Esophagus muscularis mucosa (tissue), 4 donors: ENCODE measurements at places on chromosomes 11 and 22.
A peak's percentile ranks its signal among the peaks of the same experiment; 100 is the strongest.

DNA sequence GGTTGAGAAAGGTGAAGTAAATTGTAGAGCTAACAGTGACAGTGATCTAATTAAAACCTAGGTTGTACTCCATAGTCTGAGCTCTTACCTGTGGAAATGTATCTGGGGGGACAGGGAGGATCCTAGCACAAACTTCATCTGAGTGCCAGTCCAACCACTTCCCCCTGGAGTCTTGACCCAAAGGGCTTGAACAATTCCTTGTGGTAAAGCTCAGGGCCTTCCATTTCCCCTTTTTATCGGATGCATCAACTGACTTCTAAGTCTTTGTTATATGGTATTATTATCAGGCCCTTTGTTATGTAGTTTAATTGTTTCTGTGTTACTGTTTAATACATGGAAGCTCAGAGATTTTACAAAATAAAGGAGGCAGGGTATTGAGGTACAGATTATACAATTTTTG, 140.2 kb upstream of the SESN3 start:
- no peak for DNase-seq

DNA sequence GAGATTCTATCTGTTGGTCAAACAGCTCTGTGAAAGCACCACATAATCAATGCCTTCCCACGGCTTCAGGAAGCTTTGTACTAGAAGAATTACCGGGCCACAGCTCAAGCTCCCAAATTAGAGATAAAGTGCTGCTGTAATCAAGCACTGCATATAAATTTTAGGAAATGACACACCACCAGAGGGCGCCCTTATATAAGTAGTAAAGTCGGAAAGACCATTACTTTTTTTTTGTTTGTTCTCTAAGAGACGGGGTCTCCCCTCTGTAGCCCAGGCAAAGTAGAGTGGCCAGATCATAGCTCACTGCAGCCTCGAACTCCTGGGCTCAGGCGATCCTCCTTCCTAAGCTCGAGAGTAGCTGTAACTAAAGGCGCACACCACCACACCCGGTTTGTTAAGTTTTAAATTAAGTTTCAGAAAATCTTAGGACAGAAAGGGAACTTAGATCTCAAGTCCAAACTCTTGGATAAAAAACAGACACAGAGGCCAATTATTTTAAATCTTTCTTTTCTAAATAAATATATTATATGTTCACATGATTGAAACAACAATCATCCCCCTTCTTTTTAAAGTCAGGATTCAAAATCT, 32.6 kb downstream of the PRCP start:
- DNase-seq: peak; percentile 97

DNA sequence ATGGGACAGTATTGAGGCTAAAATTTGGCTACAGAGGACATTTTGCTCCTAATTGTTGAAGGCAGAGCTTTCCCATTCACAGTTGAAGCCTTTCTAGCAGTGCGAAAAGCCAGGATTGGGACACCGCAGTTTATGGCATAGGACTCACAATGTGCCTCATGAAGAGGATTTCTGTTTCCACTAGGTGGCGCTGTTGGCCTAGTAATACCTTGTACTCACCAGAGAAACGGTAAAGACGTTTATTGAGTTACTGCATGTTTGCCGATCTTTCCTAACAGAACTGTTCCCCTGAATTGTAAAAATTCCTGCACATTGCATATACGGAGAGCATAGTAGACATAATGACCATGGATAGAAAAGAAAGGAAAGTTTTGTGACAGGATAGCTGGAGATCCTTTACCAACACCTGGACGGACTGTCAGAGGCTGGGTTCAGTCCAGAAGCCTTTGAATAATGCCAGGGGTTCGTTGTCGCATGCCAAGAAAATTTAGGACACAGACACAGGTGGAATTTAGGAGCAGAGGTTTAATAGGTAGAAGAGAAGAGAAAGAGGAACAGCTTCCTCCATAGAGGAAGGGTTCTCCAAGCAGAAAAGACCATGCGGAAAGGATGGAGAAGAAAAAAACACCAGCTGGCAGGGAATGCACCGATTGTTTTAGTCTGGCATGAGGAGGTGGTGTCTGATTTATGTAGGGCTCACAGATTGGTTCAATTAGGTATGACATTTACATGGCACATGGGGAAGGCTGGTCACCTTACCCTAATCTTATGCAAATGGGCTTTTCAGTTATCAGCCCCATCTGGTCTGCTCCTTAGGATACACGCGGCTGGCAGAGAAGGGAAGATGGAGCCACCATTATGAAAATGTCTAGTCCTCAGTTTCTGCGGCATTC, 10.8 kb upstream of the OR51D1 start:
- DNase-seq: peak; percentile 84

GRCh38 chr22:48173061-48173772, 1410.8 kb downstream of the TBC1D22A start:
- no peak for DNase-seq

- DNase-seq: no peak
Observed at GRCh38 chr11:13064593-13064992, 55.5 kb downstream of the RASSF10 start.

- DNase-seq: no peak
Observed at GRCh38 chr11:17260020-17260419, 16.5 kb upstream of the NUCB2 start.

DNA sequence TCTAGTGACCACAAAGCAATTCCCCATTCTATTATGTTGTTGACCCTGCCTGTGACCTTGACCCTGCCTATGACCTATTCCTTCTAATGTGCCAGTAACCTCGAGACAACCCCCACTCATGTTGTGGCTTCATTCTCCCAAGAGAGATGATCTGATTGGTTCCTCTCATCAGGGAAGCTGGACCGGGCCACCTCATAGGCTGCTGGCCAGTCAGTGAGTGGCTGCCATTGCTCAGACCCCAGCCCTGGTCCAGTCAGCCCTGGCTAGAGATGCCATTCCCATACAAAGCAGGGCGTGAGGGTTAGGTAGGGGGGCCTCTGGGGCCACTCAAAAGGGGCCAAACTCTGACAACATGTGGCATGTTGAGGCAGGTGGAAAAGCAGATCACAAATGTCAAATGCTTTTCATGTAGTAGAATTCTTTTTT, 11.9 kb downstream of the SLC29A2 start:
- no peak for DNase-seq

DNA sequence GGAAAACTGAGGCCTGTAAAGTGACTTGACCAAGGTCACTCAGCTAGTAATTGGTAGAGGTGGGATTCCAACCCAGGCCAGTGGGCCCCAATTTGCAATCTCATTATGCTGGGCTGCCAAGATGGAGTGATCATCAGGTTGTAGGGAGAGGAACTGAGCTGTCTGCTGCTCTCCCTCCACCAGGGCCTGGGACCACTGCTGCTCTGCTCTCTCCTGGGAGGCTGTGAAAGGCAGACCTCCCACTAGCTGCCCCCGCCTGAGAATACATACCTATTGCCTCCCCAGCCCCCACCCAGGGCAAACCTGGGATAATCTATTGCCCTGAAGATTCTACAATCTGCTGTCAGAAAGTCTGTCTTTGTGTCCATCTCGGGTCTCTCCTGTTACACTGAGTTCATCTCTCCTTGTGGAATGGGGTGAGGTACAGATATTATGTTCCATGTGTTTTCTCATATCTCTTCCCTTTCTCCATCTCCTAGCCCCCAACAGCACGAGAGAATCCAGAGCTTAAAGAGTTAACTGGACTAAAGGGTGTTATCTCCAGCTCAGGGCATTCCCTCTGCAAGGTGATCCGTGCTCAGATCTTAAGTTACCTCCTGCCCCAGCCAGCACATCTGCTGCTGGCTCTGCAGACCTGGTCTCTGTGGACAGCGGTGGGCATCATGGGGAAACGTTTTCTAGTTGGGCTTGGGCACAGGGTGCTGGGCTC, 5.6 kb downstream of the NECTIN1 start:
- no peak for DNase-seq

DNA sequence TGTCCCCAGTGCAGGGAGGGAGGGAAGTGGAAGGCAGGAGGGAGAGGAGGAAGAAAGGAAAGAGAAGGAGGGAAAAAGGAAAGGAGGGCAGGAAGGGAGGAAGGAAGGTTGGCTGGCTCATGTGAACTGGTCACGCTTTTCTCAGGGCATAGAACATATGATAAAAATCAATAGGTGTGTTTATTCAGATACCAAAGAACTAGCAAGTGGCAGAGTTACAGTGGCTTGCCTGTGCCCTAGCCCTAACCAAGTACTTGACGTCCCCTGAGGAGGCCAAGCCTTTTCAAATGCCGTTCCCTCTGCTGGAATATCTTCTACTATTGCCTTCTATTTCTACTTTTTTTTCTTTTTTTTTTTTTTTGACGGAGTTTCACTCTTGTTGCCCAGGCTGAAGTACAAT, 33.5 kb downstream of the CHRDL2 start:
- no peak for DNase-seq

- DNase-seq: no peak
Observed at GRCh38 chr22:31239771-31240370, 27.8 kb downstream of the LIMK2 start.

DNA sequence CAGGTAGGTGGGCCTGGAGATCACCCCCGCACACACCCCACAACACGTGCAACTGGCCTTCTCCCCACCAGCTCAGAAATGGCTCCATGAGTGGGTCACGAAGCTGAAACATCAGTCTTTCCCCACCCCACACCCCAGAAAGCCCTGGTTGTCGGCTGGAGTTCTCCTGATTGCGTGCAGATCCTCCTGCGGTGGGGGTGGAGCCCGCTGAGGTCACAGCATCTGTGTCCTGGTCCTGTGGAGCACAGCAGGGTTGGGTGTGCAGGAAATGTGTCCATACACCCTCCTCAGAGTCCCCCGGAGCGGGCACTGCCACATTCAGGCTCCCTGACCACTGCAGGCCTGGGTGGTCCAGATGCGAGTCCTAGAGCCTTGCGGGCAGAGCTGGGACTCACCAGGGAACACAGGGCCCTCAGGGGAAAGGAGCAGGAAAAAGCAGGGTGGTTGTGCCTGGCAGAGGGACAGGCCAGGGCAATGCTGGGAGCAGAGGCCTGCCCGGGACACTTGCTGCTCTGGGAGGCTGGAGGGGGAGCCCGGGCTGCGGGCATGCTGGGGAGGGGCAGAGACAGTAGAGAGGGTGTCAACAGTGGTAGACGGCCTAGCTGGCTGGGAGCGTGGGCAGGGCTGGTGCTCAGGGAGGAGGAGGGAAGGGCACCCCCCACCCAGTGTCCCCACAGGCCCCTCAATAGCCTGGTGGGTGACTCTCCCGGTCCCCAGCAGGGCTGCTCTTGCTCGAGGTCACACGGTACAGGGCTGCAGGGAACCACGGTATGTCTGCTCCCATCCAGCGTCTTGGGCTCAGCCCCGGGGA, 42.4 kb upstream of the PPARA start:
- no peak for DNase-seq

DNA sequence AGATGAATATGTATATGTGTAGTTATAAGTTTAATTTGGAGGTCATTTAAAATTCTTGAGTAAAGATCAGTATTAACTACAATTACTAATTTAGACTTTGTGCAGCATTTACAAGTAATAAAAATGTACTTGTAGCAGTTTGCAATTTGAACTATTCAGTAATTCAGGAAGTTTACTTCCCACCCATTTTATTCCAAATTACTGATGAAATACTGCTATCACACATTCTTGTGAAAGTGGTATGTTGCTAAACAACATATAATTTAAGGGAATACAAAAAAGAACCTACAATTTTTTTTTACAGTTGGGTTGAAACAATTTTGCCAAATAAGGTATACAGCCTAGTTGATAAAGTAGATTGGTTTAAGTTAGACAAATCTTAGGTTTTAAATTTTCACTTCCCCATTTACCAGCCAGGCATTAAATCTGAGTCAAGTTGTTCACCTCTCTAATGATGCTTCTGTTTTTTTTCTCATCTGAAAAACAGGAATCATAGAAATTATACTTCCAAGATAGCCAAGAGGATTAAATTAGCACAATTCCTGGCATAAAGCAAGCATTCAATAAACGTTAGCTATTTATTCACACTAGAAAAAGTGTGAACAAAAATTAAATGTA, 45.3 kb downstream of the ZBTB44 start:
- no peak for DNase-seq

- no peak for DNase-seq
Observed at GRCh38 chr22:42432818-42433217, 615 bp upstream of the NFAM1 start.

DNA sequence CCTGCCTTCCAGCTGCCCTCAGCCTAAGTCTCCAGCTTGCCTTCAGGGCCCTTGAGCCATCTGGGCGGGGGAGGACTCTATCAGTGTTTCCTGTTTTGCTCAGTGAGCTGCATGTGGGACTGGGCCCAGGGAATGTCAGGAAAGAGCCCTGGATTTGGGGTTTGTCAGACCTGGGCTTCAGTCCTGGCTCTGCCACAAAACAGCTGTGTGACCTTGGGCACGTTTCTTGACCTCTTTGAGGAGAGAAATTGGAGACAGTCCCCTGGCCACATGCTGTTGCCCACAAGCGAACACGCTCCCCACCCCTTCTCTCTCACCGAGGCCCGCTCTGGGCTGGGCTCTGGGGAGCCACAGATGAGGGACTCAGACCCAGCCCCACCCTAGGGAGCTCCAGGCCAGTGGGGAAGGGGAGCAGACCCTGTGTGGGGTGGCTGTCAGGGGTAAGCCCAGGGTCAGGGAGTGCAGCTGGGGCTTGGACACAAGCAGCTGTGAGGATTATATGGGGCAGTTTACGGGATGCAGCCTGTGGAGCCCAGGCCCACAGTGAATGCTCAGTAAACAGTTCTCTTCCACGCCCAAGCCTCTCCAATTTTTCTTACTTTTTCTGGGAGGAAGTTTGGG, 12.3 kb downstream of the MYO7A start:
- no peak for DNase-seq

DNA sequence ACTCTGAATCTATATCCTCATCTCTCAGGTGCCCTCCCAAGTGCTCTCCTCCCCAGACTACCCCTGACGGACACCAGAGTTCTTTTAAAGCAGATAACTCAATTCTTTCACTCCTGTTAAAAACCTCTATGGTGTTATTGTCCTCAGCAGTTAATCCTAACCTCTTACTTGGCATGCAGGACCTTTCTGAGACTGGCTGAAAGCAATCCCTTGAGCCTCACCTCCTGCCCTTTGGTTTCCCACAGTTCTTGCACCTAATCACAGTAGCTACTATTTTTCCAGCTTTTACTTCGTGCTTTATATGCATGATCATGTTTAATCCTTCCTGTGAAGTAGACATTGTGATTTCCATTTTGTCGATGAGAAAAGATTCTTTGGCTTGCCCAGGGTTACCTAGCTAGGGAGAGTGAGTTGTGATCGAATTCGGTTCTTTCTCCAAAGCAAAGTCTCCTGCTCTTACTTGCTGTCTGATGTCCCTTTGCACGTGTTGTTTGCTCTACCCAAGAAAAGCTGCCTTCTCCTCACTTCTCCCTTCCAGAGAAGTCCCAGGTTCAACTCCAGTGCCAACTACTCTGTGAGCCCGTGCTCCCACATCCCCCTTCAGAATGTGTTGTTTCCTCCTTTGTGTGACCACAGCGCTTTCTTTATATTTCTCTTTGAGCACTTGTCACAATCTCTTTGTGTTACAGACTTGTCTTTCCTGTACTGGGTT, 2.1 kb downstream of the UBE2L3 start:
- DNase-seq: no peak

DNA sequence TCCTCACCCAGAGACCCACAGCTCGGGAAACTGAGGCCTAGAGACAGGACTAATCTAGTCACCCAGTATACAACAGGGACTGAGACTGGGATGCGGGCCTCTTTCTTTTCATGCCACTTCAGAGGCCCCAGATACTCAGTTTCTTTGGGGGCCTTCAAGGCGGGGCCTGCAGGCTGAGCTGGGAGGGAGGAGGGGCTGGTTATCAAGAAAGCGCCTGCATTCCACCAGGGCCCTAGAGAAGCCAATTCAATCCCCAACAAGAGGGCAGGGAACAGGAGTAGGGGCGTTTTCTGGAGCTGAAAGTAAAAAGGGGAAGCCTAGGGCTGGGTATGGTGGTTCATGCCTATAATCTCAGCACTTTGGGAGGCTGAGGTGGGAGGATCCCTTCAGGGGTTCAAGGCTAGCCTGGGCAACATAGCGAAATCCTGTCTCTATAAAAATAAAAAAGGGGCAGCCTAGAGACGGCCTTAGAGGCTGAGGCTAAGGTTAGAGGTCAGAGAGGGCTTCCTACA, 1.6 kb downstream of the ATG2A start:
- no peak for DNase-seq
